ENCODE measurements at places on chromosomes 2 and 18.

DNA sequence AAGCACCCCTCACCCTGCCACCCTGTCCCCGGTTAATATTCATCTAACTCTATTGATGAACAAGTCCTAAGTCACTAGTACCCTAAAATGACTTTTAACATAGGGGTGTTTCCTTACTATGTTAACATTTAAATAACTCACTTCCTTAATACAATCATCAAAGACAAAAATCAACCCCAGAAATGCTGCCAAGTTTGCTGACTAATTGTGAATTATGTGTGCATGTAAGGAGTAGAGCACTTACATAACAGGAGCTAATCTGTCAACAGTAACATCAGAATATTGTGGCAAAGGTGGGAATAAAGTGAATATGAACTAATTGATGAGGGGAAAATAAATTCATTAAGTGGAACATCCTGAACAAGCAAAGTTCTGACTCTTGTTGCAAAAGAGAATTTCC is 81.4 kb upstream of the ERBB4 start:
- no peak for DNase-seq

GRCh38 chr18:24677011-24677410 is 216.6 kb downstream of the HRH4 start:
- peak; percentile 28 for DNase-seq

DNA sequence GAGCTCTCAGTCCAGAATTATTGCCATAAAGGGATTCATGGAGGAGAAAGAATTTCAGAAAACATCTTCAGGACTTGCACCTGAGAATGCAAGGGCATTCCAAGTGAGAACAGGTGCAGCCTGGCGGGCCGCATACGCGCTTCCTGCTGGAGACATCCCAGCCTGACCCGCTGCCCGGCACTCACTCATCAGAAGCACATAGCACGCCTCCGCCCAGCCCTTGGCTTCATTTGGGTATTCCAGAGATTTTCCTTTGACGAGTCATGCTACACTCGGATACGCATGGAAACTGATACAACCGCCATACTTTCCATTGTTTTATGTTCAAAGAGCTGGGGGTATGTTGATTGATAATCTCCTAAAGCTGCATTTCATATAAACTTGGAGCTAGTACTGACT is 228.0 kb upstream of the ID2 start:
- no peak for DNase-seq

DNA sequence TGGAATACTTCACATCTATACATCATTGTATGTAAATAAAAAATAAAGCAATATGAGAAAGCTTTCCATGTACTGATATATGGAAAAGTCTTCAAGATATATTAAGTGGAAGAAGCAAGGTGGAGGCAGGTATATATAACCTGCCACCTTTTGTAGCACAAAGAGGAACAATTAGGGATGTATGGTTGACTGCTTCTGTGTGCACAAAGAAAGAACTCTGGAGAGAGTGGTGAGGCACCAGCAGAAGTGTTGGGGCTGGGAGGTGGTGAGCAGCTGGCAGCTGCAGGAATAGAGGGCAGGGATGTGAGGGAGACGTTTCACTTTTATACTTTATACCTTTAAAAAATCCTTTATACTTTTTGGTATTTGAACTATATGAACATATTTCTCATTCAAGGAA is 26.1 kb downstream of the KIF5C start:
- no peak for DNase-seq

- no peak for DNase-seq
Observed at GRCh38 chr2:112686348-112687217, 34.2 kb upstream of the NT5DC4 start.

DNA sequence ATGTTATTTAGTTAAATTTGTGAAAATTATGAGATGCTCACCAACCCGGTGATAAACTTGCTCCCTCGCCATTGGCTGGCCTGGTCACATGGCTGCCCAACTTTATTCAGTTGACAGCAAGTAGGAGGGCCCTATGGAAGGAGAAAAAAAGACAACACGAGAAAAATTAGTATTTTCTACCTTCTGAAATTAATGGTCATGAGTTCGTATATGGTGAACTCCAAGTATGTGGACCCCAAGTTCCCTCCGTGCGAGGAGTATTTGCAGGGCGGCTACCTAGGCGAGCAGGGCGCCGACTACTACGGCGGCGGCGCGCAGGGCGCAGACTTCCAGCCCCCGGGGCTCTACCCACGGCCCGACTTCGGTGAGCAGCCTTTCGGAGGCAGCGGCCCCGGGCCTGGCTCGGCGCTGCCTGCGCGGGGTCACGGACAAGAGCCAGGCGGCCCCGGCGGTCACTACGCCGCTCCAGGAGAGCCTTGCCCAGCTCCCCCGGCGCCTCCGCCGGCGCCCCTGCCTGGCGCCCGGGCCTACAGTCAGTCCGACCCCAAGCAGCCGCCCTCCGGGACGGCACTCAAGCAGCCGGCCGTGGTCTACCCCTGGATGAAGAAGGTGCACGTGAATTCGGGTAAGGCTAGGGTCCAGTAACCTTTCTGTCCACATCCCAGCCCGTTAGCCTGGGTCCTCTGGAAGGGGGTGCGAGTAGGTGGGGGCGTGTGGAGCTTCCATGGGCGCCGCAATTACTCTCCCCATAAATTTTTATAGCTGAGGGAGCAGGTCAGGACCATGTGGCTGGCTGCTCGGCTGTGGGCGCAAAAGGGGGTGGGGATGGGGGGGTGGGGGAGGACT is at the start of gene HOXD4:
Gene HOXD4, plus strand, starts transcription at position 109 of the 846 bp plus-strand sequence. Its CDS starts 84 bp downstream, at position 193.
- DNase-seq, result no peak

DNA sequence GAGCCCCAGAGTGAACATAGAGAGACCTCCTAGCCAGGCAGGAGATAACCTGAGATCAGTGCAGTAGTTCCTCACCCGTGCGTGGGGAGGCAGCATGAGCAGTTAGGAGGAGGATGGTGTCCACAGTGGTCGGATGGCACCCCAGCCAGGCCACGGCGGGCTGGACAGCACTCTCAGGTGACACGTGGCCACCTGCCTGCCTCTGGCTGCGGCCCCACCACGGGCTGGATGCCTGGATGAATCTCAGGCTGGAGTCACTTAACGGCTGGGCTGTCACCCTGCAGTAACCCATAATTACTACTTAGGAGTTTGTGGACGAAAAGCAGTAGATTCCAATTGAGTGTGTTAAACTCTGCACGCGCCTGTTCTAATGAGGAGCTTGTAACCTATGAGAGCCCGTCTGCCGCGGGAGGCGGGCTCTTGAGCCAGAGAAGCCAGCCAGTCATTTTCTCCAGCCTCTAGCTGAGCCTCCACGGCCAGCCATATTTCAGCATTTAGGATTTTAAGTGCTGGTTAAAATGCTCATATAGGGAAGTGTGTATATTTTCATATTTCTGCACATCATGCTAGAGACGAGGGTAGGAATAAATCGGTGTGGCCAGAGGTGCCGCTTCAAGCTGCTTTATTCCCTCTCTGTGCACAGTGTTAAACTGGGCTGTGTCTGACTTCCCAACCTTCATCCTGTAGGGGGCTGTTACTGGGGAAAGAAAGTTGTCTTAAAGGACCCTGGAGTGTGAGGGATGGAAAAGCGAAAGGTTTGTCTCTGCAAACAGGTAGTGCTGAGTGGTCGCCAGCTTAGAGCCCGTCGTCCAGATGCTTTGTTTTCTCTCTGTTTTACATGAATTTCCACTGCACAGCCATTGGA is 144.0 kb downstream of the GLI2 start:
- no peak for DNase-seq

GRCh38 chr18:36141576-36141975 is 11.9 kb downstream of the ELP2 start:
- no peak for DNase-seq

DNA sequence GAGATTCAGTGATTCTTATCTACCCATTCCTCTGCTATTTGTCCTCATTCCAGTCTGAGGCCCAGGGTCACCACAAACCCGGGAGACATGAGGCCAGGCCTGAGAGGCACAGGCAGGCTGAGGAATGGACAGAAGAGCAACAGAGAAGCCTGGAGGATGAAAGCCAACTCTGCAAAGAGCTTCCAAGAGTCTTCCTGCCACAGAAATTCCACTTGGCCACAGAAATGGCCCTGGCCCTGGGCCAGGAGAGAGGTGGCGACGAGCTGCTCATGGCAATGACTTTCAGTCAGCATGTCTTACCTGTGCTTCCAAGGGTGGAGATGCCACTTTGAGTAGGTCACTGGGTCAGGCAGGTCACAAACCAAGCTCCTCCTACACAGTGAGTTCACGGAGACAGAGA is 155.3 kb upstream of the PKDCC start:
- no peak for DNase-seq

- no peak for DNase-seq
Observed at GRCh38 chr18:36128907-36129299, 237 bp downstream of the SLC39A6 start.

GRCh38 chr2:157216286-157216965 is 41.1 kb upstream of the GALNT5 start:
- DNase-seq, result no peak

DNA sequence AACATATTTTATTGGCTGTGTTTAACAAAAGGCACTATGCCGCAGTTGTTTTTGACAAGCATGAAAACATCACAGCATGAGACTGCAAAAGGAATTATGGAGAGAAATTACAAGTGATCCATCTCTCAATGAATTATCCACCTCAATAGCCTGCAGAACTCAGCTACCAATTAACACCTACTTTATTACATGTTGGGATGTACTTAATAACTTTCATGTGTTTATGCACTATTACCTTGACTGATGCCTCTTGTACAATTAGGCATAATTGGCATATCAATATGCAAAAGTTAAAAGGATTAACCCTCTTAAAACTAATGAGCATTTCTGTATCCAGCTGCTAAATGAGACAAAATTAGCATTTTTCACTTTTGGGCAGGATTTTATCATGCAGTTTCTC is 27.8 kb downstream of the ARHGAP15 start:
- DNase-seq, result no peak

- no peak for DNase-seq
Observed at GRCh38 chr2:236998236-236998635, 87.5 kb upstream of the COPS8 start.

- no peak for DNase-seq
Observed at GRCh38 chr2:169012812-169013627, 18.1 kb downstream of the ABCB11 start.

DNA sequence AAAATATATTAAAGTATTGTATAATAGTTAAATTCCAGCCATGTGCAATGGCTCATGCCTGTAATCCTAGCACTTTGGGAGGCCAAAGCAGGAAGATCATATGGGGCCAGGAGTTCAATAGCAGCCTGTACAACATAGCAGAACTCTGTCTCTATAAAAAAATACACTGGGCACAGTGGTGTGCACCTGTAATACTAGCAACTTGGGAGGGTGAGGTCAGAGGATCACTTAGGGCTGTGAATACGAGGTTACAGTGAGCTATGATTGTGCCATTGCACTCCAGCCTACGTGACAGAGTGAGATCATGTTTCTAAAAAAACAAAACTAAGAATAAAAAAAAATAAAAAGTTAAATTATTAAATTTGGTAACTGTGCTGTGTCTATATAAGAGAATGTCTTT is 36.1 kb downstream of the ZRANB3 start:
- no peak for DNase-seq

GRCh38 chr2:134027980-134028379 is 225.9 kb upstream of the MGAT5 start:
- no peak for DNase-seq

GRCh38 chr18:55179835-55180234 is 220.6 kb upstream of the CCDC68 start:
- peak; percentile 24 for DNase-seq

DNA sequence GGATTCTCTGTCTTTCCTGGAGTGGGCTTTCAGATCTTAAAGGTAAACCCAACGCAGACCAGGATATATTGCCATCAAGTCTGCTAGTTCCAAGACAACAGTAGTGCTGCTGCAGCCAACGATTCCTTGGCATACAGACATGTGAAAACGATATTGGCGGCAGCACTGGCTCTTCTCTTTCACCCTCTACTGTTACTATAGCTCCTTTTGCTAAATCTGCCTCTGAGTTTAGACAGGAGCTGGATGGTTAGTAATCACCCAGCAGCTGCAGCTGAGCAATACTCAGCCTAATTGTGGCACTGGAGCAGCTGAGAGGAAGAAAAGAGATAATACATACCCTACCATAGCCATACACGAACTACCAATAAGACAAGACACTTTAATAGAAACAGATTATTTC is 4.0 kb downstream of the YES1 start:
- no peak for DNase-seq

DNA sequence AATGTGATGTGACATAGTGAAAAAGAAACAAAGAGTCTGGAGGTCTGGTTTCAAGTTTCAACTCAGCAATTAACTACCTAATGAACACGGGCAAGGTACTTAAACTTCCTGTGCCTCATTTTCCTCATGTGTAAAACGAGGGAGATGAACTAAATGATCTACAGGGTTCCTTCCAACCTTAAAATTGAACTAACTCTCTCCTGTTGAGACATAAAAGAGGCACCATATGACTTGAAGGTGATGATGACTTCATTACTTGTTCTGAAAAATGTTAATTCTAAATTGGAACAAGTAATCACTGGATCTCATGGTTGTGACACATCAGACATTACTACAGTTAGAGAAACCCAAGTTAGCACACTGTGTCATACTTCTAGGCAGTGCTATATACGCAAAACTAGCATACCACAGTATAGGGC is 8.9 kb upstream of the REL start:
- no peak for DNase-seq

Data from GM04504 (cell line).